ENCODE measurements at places on chromosomes 6 and 20.
A peak's percentile ranks its signal among the peaks of the same experiment; 100 is the strongest.

DNA sequence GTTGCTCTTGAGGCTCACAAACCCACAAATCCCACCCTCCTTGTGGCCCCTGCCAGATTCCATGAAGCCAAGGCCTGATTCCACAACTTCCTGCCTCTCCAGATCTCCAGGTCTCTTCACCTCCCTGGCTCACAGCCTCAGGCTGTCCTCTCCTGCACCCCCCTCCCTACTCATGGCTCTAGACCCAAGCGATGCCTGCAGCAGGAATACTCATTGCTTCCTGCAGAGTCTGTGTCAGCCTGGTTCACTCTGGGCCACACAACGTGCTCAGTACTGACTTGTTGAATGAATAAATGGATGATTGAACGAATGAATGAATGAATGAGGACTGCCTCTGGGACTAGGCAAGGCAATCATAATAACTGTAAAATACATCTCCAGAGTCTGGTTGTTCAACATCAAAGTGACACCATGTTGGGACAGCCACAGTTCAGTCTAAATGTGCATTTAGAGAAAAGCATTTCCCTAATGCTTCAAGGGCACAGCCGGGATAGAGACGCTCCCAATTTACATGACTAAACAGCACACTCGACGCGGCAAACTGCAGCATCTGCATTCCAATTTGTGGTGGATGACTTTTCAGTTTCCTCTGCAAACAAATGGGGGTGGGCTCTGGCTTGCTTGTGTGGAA lies 139.9 kb downstream of the GRM4 start:
- no peak for DNase-seq

DNA sequence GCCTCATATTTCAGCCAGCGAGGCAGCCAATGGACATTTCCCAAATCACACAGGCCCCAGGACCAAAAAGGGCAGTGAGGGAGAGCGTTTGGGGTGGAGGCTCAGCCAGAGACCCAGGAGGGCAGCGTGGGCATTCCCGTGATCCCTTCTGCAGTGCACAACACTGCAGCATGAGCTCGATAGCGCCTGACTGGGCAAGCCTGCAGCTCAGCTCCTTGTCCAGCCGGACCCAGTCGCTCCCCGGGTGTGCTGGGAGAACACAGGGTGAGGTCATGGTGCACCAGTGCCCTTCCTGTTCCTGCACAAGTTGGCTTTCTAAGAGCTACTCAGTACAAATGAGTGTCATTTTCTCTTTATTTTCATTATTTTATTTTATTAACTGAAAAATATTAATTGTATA lies 5.9 kb downstream of the TTLL2 start:
- DNase-seq = no peak

- DNase-seq = no peak
Measured at GRCh38 chr20:10113746-10114145, 79.0 kb downstream of the ANKEF1 start.

DNA sequence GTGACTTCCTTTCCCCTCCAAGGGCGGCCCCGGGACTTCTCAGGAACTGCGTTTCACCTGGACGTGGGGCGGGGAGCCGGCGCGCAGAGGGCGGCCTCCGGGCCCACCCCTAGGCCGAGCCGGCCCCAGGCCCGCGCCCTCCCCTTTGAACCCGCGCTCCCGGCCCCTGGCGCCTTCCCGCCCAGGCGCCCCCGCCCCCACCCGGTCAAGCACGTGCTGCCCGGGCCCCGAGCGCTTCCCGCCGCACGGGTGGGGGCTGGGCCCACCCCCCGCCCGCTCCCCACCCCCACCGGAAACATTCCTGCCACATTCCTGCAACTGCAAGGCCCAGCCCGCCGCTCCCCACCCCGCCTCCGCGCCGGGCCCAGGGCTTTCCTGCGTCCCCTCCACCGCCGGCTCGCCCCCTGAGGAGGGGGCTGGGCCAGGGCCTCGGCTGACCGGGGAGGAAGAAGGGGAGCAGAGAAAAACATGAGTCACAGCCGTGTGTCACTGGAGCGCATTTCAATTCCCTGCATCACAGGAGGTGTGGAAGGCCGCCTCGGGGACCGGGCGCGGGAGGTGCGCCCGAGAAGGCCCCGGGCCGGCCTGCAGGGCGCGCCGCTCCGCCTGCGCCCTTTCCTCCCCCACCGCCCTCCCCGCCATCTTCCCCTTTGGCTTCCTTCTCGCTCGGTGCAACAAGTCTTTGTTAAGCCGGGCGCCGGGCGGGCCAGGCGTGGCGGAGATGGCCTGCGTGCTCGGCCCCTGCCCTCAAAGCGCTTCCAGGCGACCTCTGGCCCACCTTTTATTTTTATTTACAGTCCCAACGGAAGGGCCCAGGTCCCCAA lies 1.2 kb upstream of the HMGA1 start:
- DNase-seq = peak; percentile 67

- no peak for DNase-seq
Measured at GRCh38 chr6:22095836-22096235, 201.0 kb downstream of the PRL start.

GRCh38 chr6:72953971-72954381 lies 271.3 kb downstream of the KHDC1L start:
- no peak for DNase-seq

- DNase-seq = no peak
Measured at GRCh38 chr6:47358440-47359225, 48.9 kb upstream of the TNFRSF21 start.

DNA sequence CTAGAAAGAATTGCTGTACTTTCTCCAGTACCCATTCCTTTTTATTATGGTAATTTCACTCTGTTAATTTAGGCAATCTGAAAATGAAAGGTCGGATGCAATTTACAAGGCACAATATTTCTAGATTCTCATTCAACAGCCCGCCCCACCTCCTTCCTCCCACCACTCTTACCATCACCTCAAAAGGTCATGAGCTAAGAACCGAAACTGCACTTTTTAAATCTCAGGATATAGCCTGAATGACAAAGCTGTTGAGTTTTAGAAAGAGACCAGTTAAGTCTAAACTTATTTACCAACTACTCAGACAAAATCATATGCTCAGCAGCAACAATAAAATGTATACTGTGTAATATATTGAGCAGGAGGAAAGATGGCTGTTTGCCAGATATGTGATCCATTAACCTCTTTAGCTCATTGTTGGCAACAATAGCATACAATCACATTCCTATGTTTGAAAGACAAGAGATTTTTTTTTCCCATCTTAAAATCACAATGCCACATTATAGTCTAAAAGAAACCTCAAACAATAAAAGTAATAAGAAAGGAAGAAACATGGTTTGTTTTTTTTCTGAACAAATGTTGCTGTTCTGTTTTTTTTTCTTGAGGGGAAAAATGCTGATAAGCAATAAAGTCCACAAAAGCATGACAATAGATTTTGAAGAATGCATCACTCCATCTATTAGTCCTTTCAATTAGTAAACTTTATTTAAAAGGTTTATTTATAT lies 1.6 kb upstream of the HS3ST5 start:
- no peak for DNase-seq

DNA sequence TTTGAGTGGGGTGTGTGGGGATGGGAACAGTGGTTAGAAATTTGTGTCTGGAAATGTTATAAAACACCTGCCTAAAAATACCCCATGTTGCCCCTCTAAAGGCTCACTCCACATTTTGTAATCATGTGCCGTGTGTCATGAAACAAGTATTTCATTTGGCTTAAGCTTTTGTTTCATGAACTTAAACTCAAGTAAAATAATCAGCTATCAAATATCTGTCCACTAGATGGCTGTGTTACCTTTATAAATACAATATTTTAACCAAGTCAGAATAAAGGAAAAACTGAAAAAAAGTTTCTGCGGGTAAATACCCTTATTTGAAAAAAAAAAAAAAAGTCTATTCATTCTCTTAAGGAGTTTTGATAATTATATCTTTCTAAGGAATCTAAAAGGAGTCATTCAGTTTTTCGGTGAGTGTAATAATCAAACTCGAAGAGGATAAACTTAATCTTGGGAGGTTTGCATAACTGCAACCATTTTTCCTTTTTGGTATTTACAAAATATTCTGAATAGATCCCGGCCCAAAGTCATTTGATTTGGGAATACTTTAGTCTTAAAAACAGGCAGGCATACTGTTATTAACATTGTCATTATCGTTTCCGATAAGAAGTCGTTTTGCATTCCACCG lies 29.9 kb upstream of the MTRF1L start:
- no peak for DNase-seq

- DNase-seq = no peak
Measured at GRCh38 chr20:45034436-45034835, 66.5 kb downstream of the KCNS1 start.

GRCh38 chr20:10501402-10501801 lies 66.3 kb downstream of the SLX4IP start:
- DNase-seq = no peak

DNA sequence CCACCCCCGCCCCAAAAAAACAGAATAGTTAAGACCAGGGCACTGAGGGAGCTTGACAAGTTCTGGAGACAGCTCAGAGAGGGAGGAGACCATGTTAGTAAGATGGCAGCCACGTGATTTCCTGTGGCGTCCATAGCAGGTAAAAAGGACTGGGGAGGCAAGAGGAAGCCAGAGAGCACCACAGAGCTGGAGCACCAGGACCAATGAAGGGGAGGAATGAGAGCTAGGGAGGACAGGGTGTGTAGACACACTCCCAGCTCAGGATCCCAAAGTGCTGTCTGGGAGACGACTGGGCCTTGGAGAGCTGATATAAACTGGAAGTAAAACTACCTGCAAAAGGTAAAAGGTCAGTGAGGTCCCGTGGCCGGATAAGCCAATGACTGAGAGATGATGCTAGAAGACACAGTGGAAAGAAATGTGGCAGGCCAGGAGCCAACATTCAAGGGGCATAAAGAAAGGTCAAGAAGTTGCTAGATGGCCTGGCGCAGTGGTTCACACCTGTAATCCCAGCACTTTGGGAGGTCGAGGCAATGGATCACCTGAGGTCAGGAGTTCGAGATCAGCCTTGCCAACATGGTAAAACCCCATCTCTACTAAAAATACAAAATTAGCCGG lies 39.0 kb downstream of the SLC23A2 start:
- DNase-seq = peak; percentile 8

- no peak for DNase-seq
Measured at GRCh38 chr6:90293319-90293953, 3.2 kb downstream of the BACH2 start.

GRCh38 chr20:11274141-11274594 lies 600.4 kb upstream of the JAG1 start:
- no peak for DNase-seq

DNA sequence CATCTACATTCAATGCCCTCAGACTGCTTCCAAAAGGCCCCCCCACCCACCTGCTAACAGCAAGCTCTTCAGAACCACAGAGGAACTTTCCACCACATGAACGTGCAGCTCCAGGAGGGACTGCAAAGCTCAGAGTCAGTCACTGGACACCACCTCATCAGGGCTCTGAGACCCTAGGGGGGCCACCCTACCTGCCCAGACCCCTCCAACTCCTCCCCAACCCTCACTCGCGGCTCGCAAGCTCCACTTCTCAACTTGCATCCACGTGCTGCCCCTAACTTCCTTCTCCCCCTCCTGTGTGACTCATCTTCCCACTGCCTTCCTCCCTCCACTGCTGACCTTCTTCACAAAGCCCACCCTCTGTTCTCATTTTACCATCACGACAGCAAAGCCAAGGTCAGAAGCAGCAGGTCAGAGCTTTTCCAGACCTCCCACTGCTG lies 6.5 kb downstream of the MBOAT1 start:
- DNase-seq = no peak

DNA sequence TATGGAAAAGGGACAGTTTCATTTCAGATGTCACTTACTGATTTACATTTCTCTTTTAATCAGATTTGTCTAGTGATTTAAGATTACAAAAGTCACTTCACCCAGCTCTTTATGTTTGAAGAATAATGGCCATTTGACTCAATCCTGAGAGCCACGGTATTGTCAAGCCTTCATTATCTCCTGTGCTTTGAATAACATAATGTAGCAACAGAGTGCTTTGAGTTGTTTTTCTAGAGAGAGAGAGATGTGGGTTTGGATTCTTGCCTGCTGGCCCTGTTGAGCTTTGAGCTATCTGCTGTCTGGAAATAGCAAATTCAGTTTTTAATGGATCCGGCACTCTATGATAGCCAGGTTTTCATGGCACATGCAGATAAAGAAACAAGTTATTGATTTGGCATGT lies 478.4 kb upstream of the SOX4 start:
- no peak for DNase-seq

- no peak for DNase-seq
Measured at GRCh38 chr6:37059344-37060194, 54.1 kb downstream of the FGD2 start.

GRCh38 chr20:35199740-35200139 lies 26.8 kb upstream of the MMP24 start:
- DNase-seq = no peak

DNA sequence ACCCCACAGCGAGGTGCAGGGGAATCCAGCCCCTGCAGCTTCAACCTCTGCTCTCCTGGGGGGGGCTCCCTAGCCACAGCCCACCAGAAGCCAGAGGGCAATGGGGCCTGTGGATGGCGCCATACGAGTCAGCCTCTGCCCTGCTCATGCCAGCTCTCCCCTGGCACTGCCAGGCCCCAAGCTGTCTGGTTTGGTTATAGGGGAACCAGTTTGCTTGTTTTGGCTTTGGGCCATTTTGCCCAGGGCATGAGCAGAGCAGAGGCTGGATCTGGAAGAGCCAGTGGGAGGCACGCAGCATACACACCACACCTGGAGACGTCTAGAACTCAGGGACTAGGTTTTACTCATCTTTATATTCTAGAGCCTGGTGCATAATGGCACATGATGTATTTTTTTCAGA lies 66.7 kb upstream of the SLC22A16 start:
- no peak for DNase-seq

GRCh38 chr20:49635166-49635565 lies 67.2 kb upstream of the PTGIS start:
- no peak for DNase-seq

- no peak for DNase-seq
Measured at GRCh38 chr20:25344634-25345033, 46.0 kb downstream of the ABHD12 start.

Measured in stimulated activated naive CD4-positive, alpha-beta T cell treated with Interleukin-2 at 50 U/mL for 16 hours (primary cell).